ENCODE measurements at places on chromosomes 4 and X.
A peak's percentile ranks its signal among the peaks of the same experiment; 100 is the strongest.

DNA sequence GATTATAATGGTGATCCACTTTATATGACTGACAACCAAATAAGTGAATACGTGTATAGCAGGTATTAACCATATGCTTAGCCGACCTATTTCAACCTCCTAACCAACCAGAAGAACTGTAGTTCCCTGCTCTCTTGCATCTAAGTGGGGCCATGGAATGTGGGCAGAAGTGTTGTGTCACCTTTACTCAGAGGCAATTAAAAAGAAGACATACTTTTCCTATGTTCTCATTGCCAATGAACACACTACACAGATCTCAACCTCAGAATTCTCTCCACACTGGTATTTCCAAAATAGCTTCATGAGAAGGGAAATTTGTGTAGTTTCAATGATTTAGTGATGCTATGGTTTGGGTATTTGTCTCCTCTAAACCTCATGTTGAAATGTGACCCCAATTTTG lies 3.2 kb upstream of the NFKB1 start:
- no peak for DNase-seq

- no peak for DNase-seq
Measured at GRCh38 chr4:77007358-77008230, 58.0 kb downstream of the SEPTIN11 start.

DNA sequence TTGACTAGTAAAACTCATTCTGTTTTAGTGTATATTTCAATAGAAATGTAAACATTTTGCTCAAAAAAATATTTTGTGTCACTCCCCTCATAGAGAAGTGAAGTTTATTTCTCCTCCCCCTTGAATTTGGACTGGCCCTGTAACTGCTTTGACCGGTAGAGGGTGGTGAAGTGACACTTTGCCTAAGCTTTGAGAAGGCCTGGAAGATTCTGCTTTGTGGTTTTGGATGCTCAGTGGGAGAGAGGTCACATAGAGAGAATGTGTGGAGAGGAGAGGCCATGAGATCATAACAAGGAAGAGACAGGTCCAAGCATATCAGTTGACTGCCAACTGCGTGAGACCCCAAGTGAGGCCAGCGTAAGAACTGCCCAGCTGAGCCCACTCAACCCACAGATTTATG lies 19.1 kb upstream of the ARX start:
- DNase-seq, result no peak

DNA sequence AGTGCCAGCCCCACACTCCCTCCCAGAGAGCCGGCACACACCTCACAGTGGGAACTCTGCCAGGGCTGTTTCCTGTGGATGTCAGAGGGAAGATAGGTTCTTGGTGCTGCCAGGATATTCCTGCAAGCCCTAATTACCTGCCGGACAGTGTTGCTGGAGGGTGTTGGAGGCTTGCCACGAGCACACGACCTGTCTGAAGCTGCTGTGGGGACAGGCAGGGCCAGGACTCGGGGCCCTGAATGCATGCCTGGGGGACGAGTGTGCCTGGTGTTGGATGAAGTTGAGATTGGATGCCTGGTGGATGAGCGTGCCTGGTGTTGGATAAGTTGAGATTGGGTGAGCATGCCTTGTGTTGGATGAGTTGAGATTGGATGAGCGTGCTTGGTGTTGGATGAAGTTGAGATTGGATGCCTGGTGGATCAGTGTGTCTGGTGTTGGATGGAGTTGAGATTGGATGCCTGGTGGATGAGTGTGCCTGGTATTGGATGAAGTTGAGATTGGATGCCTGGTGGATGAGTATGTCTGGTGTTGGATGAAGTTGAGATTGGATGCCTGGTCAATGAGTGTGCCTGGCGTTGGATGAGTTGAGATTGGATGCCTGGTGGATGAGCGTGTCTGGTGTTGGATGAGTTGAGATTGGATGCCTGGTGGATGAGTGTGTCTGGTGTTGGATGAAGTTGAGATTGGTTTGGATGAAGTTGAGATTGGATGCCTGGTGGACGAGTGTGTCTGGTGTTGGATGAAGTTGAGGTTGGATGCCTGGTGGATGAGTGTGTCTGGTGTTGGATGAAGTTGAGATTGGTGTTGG lies 23.2 kb upstream of the UVSSA start:
- no peak for DNase-seq

DNA sequence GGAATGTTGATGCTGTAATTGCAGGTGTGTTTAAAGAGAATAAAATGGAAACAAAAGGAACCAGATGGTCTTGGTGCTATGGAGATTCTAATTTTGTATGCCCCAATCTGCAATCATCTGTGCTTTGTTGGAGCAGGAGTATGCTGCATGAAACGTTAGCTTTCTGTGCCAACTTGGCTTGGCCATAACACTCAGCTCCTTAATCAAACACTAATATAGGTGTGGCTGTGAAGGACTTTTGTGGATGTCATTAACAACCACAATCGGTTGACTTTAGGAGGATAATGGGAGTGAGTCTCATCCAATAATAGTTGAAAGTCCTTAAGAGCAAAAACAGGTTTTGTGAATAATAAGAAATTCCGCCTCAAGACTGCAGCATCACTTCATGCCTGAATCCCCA lies 399.2 kb downstream of the NLGN4X start:
- DNase-seq, result no peak

DNA sequence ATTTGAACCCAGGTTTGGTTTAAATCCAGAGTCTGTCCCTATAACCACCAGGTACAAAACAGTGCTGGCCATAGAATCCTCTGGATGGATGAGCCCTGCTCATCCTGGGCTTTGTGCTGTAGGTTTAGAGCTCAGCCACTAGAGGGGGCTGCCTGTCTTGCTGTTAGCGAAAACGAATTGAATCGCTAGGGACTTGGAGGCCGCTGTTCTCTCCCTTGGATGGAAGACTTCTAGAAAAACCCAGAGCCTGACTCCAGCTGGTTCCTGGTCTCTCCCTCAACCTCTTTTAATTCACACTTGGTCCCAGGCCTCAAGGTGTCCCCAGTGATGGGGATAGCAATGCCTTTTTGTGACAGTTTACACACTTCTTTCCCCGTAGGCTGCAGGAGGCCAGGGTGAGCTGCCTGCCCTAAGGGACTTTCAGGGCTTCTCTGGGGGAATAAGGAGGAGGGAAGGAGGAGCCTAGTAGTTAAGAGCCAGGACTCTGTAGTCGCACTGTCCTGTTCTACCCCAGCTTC lies 8.7 kb downstream of the RIPPLY1 start:
- DNase-seq, result peak; percentile 36

- DNase-seq, result no peak
Measured at GRCh38 chrX:129646566-129647417, 8.0 kb downstream of the APLN start.

GRCh38 chrX:68731254-68731653 lies 83.8 kb downstream of the STARD8 start:
- no peak for DNase-seq

DNA sequence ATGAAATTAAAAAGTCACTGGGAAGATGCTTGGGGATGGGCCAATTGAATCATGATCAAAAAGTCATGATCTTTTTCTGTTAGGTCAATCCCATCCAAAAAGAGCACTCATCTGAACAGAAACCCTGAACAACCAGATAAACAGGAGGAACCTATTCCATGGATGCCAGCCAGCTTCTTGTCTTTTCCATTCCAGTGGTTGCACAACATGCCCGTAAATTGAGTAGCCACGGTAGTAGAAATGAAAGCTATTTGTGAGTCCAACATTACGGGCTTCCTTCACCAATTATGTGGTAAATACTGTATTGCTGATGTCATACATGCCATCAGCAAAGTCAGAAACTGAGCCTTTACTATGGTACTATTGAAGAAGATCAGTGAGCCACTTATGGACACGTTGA lies 982.4 kb upstream of the HS3ST1 start:
- DNase-seq, result no peak

DNA sequence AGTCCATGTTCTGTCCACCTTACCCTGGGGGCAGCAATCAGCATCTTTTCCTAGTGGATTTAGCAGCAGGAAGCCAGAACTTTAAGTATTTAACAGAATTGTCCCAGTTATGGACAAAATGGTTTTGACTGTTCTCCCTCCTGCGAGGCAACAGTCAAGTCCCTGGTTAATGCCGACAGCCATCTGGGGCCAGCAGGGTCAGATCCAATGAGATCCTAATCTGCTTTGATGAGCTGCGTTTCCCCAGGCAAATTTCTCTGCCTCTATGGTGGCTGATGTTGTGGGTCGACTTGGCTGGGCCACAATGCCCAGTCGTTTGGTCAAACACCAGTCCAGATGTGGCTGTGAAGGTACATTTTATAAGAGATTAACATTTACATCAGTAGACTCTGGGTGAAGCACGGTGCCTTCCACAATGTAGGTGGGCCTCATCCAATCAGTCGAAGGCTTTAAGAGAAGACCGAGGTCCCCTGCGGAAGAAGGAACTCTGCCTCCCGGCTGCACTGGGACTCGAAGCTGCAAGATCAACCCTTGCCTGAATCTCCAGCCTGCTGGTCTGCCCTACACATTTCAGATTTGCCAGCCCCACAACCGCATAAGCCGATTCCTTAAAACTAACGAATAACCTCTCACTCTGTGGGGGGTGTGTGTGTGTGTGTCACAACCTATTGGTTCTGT lies 89.0 kb upstream of the C4orf50 start:
- no peak for DNase-seq

DNA sequence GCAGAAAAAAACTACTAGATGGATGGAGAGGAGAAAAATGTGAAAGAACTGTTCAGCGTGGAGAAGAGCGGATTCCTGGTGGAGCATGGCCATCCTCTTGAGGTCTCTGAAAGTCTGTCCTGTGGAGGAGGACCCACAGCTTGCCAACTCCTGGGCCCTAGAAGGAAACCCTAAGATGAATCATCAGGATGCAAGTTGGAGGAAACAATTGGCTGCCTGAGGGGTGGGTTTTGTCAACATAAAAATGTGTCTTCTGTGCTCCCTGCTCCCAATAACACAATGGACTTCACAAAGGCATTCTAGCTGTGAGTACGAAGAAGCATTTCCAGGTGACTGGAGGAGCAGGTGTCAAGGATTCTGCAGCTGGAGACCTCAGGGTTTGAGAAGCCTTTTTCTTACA lies 37.2 kb downstream of the CNGA2 start:
- DNase-seq, result no peak

DNA sequence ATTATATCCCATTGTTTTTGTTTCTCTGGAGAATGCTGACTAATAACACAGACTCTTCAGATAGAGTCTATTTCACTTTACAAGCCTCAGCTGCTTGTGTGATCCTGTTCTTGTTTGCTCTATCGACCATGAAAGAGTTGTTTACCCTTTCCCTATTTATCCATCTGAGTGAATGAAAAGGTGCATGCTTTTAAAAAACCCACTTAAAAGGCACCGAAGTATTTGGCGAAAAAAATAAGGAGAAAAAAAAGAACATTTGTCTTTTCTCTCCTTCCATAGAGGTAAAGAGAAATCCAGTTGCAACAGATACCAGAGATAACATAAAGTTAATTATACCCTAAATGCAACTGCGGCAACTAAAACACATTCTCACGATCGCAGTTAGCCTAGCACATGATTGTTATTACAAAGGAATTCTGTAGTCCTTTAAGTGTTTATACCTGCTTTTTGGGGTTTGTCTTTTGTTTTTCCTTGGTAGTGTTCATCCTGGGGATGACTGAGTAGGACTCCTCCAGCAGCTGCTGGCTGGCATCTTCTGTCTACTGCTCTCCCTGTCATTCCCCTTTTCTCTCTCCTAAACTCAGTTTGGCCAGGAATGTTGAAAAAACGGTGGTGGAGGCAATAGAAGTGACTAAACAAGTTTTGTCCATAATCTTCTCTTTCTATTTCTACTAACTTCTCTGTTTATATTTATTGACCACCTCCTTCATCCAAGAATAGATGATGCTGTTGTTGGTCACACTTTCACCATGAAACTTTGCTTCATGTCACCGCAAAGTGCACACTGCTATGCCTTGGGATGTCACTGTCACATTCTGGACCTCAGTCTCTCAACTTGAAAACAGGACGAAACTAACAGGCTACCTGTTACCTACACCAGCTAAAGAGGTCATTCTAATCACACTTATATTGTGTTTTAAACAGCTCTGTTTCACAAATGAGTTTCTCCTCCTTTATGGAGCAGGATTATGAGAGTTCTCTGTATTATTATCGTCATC lies 41.9 kb upstream of the FRAS1 start:
- DNase-seq, result no peak

DNA sequence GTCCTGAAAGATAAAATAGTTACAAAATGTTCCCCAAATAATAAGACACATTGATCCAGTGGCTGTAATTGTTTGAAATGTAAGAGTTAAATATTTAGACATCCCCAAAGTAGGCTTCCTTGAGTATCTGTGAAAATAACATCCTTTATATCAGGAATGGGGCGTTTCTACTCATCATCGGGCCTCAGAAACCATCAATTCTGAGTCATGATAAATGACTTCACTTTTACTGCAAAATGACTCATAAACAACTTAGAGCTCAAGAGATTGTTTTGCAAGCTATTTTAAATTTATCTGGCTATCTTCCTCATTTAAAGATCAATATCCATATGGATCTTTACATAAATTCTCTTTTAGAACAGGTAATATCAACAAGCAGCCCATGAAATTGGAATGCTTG lies 369.4 kb upstream of the CNKSR2 start:
- no peak for DNase-seq

- no peak for DNase-seq
Measured at GRCh38 chr4:37542706-37543105, 143.5 kb downstream of the RELL1 start.

DNA sequence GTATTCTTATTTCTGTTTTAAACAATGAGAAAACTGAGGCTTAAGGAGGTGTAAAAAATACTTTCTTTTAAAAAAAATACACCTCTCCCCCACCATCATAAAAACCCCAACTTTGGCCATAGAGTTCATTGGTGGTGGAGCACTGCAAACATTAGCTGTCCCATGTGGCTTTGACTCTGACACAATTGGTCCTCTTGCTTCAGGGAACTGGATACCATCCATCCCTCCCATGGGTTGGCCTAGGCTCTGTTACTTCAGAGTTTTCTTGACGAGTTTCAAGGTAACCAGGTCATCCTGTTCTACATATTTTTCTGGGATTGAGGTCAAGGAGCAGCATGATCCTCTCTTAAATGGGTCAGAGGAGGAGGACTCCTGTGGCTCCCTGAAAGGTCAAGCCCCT lies 50.5 kb downstream of the TMEM164 start:
- DNase-seq, result no peak

- no peak for DNase-seq
Measured at GRCh38 chrX:66163849-66164411, at the start of gene HEPH. TSS of gene HEPH (plus strand) at chrX:66164247. CDS start at chrX:66170571, 6,324 bp downstream.

Data from Jurkat, Clone E6-1 (cell line).